ENCODE measurements at places on chromosomes 2 and 18.

GRCh38 chr2:52919673-52920072 is 847.9 kb upstream of the CHAC2 start:
- no peak for DNase-seq

GRCh38 chr2:168811696-168812095 is 9.3 kb downstream of the NOSTRIN start:
- DNase-seq, result no peak

GRCh38 chr2:96649342-96649741 is 6.8 kb downstream of the FER1L5 start:
- DNase-seq, result no peak

GRCh38 chr18:1078301-1078700 is 173.6 kb downstream of the ADCYAP1 start:
- no peak for DNase-seq

GRCh38 chr2:101740555-101740964 is 43.1 kb downstream of the MAP4K4 start:
- no peak for DNase-seq
